ENCODE measurements at places on chromosomes 1 and 21.

GRCh38 chr1:21530368-21531016 is 21.3 kb downstream of the ALPL start:
- DNase-seq: peak; percentile 42

GRCh38 chr1:175600721-175601440 is 142.5 kb downstream of the TNR start:
- DNase-seq: no peak

DNA sequence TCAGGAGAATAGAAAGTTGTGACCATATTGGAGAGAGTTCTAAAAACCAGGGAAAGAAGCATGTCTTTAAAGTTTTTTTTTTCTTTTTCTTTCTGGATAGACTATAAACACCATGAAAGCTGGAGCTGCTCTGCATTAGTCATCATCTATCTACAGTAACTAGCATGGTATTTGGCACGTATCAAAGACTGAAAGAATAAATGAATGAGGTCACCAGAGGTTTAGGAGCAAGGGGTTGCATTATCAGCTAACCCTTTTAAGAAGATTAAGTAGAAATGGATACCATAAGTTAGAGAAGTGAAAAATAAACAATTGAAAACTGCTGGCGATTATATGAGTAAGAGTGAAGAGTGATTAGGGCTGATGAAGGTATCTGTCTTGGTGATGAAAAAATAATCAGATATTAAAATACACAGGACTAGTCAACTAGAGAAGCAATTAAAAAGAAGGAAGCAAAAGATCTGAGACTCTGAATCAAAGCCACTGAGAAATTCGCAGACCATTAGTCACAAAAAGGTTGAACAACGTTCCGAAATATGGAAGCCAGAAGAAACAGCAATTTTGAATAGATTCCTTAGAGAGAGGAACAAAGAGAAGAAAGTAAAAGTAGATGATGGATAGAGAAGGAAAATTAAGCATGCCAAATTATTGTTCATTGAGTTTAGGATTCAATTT is 536.4 kb downstream of the DPYD start:
- DNase-seq: peak; percentile 80

DNA sequence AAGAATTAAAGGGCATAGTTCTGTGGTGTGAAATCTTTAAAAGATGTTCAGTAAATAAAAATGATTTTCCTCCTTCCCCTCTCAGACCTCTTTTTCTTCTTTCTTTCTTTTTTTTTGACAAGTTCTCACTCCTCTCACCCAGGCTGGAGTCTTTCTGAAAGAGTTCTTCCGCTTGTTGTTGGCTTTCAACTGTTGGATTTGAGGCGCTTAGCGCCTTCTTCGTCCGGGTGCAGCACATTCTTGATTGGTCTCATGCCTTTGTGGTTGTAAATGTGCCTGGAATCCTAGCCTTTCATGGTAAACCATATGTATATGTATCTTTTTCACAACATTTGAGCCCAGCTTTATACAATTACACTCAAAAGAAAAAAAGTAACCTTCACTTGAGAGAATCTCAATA is 980 bp upstream of the METTL18 start:
- no peak for DNase-seq
